Activated T-helper 1 cell treated with anti-CD3 and anti-CD28 coated beads, Interleukin-12 subunit alpha, Interleukin-12 subunit beta, Interleukin-2, Interleukin-4 antibody, amounts not matched to agents 30 ng/mL and 10 ng/mL and 1 ng/mL, durations not matched to agents 14 hours and 24 hours and 36 hours (primary cell): ENCODE measurements at places on chromosomes 7 and 10. TPM values are rescaled to one million over a fixed set of nuclear protein-coding genes. Genes with fewer than 3 reads are reported as not detected.

Gene HIBADH
- total RNA-seq: 21.0 and 21.2 TPM in 2 replicates

Gene ASZ1
- not detected in 2 replicates for total RNA-seq

Gene CHN2
- total RNA-seq: not detected in 2 replicates

Gene FRMPD2
- total RNA-seq: not detected in 2 replicates

Gene SPDYE8
- not detected in 2 replicates for total RNA-seq

Gene SHTN1
- total RNA-seq: not detected in 2 replicates
